Stimulated activated CD8-positive, alpha-beta memory T cell treated with anti-CD3 and anti-CD28 coated beads, Interleukin-2, amount 100 ng/mL, for 48 hours (primary cell): ENCODE measurements at places on chromosomes 16 and 17.
A peak's percentile ranks its signal among the peaks of the same experiment; 100 is the strongest.

DNA sequence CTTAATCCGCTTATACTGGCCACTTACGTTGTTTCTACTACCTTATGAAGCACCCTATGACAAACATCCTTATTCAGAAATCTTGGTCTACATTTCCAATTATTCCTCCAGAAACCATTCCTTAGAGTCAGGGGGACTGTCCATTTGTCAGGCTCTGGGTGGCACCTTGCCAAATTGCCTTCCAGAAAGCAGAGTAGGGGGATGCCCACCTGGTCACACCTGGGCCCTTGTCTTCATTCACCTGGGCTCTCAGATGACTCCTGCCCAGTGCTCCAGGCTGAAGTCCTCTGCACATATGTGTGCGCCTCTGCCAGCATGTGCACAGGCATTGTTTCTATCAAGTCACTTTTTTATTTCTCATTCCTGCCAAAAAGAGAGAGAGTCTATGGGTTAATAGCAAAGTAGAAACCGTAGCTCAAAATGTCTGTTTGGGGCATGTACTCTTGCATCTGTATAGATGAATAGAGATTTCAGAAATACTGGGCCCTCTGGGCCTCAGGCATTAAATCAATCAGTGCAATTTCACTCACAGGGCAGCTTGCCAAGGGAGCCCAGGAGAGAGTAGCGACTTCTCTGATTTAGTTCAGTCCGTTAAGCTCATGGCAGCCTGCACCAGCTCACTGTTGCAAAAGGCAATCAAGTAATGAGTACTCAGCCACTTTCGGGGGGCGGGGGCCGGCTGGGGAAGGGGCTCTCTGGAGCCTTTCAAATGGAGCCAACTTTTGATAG lies 104.7 kb downstream of the SOCS1 start:
- no peak for DNase-seq

DNA sequence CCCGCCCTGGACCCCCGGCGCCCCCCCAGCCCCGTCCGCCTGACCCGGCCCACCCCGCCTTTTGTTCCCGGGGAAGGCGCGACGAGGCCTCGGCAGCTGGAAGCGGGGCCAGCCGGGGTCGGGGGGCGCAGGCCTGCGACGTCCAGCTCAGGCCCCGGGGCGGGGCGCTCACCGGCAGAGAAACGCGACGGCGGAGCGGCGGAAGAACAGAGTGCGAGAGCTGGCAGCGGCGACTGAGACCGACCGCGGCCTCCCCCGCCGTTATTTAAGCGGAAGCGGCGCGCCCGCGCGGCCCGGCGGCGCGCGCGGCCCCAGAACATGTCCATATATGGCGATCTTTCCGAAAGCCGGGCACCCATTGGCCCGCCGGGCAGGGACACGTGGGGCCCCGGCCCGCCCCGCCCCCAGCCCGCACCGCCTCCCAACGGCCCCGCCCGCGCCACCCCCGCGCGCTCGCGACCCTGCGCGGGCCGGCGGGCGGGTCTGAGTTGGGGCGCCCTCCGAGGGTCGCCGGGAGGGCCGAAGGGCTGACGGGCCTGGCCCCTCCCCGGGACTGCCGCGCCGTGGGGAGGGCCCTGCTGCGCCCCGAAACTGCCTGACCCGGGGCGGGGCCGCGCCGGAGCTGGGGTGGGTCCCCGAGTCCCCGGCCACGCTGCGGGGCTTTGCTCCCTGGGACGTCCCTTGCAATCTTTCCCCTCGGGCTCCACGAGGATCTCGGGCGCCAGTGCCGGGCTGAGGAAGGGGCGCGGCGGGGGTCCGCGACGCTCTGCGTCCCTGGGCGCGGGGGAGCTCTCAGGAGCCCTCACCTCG lies at the start of gene ACTG1:
ACTG1 (minus strand) TSS at position 238 of the 810 bp plus-strand sequence. CDS start 445 bp downstream, outside the sequence.
- DNase-seq = peak; percentile 87

GRCh38 chr17:58084317-58084981 lies 1.2 kb downstream of the DYNLL2 start:
- DNase-seq = peak; percentile 14

- no peak for DNase-seq
Observed at GRCh38 chr17:2594722-2595599, 1.5 kb downstream of the PAFAH1B1 start.

DNA sequence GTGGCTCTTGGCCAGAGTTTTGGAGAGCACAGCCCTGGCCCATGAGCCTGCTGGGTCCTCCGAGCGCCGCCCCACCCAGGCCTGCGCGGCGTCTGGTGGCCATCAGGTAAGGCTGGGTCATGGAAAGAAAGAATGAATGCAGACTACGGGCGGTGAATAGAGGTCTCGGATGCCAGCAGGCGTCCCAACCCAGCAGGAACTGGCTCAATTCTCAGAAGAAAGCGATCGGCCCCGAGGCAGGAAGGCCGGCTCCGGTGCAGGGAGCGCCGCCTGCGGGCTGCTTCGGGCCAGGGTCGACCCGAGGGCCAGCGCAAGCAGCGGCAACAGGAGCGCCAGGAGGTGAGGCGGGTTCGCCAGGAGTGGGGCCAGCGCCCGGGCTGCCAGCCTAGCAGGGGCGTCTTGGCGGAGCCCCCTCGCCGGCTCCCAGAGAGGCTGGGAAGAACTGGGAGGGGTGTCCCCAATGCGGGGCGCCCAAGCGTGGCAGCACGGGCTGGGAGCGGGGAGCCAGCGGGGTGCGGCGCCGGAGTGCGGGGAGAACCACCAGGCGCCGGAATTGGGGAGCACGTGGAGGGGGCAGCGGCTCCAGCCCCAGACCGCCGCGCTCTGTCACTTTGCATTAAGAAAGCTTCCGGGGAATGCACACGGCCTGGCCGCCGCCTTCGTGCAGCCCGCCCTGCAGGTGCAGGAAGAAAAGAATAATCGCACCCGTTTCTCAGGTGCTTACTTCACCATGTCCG lies 7.1 kb upstream of the TMC5 start:
- no peak for DNase-seq

DNA sequence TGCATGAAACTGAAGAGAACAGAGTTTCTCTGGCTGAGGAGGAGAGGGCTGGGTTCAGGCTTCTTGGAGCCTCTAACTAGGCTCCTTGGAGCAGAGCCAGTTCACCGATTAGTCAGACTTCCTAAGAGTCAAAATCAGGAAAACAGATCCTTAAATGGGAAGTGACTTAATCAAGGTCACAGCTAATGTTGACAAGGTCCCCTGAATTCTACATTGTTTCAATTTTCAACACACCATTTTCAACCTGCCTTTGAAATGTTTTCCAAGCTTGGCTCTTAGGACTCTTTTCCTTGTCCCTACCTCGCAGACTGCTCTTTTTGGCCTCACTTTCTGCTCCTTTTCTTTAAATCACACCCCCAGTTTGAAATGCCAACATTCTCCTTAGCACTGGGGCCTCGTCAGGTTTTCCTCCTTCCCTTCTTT lies 16.3 kb downstream of the MYL4 start:
- DNase-seq = no peak
